ENCODE measurements at places on chromosomes 4 and X.

DNA sequence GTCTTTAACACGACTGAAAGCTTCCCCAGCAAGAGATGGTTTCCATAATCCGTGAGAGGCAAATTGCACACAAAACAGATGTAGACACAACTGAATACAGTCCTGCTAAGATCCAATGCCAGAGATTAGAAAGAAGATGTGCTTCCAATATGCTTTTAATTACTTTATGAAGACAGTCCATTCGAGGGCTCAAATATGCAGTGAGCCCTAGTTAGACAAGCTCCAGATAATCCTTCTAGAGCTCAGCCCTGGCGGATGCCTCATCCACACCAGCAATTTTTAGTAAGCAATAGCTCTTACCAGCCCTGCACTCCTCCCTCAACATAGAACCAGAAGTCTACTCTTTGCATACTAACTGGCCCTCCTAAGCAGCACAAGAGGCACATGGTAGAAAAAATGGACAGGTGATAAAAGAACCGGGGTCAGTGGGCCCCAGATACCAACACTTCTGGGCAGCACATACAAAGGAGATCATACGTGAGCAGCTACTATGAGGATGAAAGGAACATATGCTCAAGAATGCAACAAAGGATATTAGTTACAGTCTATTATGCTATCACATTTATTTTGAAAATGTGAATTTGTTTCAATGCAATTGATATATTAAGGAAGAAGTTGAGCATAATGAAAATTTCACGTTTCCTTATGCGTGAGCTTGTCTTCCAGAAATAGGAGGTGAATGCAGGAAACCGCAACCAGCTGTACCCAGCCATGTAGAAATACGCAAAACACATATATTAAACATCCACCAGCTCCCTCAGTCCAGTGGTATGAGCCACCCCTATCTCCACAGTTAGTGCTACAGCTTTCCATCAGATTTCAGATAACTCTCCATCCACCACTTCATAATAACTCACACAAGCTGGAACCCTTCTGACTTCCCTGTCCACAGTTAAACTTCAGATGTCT is 34.3 kb downstream of the GPC4 start:
- DNase-seq: no peak

DNA sequence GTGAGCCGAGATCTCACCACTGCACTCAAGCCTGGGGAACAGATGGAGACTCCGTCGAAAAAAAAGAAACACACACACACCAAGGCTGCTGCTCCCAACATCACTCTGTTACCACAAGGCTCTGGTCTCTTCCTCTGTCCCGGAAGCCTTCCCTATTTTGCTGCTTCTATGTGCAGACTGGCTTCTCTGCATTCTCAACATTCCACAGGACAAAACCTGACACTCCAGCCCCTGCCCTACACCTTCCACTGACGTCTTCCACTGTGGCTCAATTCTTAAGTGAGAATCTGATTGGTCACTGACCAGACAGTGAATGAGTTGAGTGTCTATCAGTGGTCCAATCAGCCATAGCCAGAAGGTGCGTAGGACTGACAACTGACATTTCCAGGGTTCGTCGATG is 5.9 kb downstream of the ODAPH start:
- no peak for DNase-seq

DNA sequence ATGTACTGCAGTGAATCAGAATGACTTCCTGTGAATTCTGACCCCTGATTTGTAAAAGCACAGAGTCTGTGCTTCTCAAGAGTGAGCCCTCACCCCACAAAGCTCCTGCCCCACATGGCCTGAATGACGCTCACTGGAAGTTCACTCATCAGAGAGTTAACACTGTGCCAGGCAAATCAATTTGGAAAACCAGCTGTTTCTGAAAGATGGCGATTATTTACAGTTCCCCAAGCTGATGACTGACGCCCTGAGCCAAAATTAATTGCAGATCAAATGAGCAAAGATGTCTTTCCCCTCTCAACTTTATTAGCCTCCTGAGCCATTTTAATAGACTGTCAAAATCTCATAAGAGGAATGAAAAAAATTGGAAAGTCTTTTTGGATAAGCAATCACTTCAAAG is 118.0 kb downstream of the SLC2A9 start:
- no peak for DNase-seq

GRCh38 chrX:22666441-22666840 is 333.3 kb upstream of the DDX53 start:
- no peak for DNase-seq

DNA sequence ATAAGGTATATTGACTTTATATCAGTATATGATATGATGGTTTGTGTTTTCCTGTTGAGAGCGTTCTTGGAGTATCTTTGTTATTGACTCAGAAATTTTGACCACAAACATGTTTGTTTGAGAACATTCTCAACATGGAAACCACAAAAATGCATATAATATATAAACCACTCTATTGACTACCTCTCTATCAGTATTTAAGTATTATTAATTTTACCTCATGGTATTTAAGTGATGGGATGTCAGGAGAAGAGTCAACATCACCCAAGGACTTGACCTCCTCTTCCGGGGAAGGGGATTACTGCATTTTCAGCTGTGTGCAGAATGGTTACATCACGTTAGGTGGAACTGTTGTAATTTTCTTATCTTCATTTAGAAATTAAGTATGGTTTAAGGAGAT is 54.3 kb upstream of the PUDP start:
- DNase-seq: no peak

DNA sequence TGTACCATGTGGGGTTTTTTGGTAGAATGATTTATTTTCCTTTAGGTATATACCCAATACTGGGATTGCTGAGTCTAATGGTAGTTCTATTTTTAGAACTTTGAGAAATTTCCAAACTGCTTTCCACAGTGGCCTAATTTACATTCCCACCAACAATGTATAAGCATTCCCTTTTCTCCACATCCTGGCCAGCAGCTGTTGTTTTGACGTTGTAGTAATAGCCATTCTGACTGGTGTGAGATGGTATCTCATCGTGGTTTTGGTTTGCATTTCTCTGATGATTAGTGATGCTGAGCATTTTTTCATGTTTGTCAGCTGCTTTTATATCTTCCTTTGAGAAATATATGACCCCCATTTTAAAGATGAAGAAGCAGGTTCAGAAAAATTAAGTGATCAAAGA is 153.7 kb downstream of the CBR4 start:
- DNase-seq: no peak

DNA sequence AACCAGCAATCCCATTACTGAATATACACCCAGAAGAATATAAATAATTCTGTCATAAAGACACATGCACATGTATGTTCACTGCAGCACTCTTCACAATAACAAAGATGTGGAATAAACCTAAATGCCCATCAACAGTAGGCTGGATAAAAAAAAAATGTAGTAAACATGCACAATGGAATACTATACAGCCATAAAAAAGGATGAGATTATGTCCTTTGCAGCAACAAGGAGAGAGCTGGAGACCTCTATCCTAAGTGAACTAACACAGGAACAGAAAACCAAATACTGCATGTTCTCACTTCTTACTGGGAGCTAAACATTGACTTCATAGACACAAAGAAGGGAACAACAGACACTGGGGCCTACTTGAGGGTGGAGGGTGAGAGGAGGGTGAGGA is 2067.7 kb downstream of the ARAP2 start:
- DNase-seq: no peak

- DNase-seq: no peak
Observed at GRCh38 chrX:101025126-101025525, 26.8 kb downstream of the TRMT2B start.

DNA sequence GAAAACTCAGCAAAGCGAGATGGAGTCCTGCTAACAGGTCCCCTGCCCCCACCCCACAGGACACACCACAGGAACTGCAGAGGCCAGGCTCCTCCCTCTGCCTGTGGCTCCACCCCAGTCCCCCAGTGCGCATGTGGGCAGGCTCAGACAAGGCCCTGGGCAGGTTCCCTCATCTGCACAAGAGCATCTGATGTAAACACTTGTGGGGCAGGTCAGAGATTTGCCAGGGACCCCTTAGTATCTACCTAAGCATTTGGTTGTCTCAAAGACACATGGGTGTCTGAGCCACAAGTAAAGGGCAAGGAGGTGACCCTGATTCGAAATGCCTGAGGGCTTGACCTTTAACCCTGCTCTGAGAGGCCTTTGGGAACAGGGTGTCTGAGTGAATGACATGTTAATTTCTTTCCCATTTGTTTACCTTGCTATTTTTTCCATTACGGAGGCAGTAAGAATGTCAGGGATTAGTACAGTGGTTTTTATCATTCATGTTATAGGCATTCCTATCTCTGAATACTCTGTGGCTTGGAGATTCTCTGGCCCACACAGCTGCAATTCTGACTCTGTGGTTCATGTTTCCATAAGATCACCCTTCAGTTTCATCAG is 85.3 kb downstream of the ZNF518B start:
- DNase-seq: no peak

- no peak for DNase-seq
Observed at GRCh38 chrX:111778591-111778990, 97.4 kb upstream of the TRPC5OS start.

DNA sequence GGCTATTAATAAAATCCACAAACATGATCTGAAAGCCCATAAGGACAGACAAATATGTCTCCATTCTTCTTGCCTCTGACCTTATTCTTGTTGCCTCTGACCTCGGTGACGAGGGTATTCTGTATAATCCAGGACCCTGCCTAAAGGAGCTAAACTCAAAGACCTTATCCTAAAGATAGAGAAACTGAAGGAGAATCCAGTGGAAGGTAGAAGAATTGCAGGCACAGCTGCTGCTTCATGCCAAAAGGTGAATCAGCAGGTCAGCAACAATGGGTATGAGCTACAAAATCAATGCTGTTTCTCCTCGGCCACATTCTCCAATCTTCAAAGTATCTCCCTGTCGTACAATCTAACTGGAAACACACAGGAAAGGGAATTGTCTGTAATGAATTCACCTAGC is 71.4 kb downstream of the INTS6L start:
- DNase-seq: no peak

GRCh38 chr4:90317785-90318184 is 190.6 kb downstream of the CCSER1 start:
- no peak for DNase-seq

DNA sequence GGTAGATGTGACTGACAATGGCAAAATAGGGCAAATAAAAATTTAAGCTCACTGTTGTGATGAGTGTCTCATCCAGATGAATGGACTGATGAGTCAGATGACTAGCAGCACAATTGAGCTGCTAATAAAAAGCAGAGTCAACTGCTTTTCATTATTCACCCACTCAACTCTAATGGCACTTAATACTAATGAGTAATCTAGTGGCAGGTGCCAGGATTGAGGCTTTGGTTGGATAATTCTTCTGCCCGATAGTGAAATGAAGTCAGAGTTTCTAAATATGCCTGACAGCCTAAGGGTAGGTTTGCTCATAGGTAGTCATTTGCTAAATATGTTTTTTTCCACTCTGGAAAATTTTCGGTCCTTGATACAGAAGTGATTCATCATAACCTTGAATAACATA is 10.4 kb downstream of the OGT start:
- no peak for DNase-seq

DNA sequence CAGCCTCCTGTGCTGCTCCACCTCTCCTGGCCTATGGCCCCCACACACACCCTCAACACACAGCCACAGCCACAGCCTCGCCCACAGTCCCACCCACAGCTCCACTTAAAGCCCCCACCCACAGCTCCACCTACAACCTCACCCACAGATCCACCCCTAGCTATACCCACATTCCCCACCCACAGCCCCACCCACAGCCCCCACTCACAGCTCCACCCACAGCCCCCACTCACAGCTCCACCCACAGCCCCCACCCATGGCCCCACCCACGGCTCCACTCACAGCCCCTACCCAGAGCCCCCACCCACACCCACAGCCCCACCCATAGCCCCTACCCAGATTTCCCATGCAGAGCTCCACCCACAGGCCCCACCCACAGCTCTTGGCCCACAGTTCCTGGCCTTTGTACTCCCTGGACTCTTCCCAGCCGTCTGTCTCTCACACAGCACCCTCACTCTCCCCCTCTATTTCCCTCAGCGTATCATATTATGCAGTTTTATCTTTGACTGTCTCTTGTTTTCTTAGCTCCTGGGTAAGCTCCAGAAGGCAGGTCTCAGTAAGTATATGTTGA is 322.5 kb downstream of the EVC2 start:
- DNase-seq: no peak

DNA sequence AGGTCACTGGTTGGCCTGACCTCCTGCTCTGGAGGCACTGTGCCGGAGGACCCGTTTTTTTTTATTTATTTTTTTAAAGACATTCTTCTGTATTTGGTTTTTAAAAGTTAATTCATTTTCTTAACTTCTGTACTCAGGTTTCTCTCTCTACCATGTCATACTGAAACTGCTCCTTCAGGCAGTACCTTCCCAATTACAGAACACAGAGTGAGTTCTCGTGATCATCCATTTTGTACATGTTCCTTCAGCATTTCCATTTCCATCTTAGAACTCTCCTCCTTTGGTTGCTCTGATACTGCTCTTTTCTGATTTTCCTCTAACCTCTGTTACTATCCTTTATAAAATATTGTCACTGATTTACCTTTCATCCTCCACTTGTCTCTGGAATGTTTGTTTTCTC is 17.9 kb downstream of the UBE2K start:
- DNase-seq: no peak

DNA sequence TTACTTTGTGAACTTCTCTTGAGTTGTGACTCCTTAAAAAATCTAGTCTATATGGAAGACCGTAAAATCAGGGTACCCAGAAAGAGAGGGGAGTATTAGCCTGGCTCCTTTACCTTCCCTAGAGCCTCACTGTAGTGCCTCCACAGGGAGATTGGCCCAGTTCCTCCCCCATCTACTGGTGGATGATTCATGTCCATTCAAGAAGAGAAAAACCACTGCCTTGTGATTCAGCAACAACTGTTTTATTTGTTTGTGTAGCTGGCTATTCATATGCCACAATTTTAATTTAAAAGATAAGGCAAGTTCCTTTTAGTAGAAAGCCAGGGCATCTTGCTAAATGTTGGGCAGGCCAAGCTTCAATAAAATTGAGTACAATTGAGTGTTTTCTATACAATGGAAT is 221.8 kb upstream of the KCNIP4 start:
- no peak for DNase-seq

- no peak for DNase-seq
Observed at GRCh38 chrX:112874175-112874574, 33.5 kb upstream of the AMOT start.

- no peak for DNase-seq
Observed at GRCh38 chrX:78944351-78944750, 840 bp upstream of the P2RY10 start.

DNA sequence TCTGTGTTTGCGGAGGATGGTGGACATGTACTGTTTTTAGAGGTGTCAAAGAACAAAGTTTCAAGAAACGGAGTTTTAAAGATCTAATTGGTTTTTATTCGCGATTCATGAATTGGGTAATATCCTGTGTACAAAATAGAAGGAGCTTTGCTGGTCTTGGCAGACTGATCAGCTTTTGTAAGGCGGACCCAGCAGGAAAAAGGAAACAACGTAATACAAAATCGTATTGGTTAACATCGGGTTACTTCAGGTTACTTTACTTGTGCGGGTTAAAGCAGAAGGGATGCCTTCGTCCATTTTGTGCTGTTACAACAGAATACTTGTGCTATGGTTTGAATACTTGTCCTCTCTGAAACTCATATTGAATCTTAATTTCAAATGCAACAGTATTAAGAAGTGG is 11.4 kb upstream of the NYX start:
- no peak for DNase-seq

- no peak for DNase-seq
Observed at GRCh38 chr4:149645790-149646189, 169.9 kb downstream of the IQCM start.

All from activated CD8-positive, alpha-beta memory T cell treated with anti-CD3 and anti-CD28 coated beads for 1 hour (primary cell).